ENCODE measurements at places on chromosomes 4 and X. TPM values are rescaled to one million over a fixed set of nuclear protein-coding genes. Genes with fewer than 3 reads are reported as not detected.

The MXRA5 gene
- polyA plus RNA-seq, result not detected

The KIAA0232 gene
- polyA plus RNA-seq, result 30.0 TPM

The HTN3 gene
- polyA plus RNA-seq, result not detected

The CT45A3 gene
- not detected for polyA plus RNA-seq

The SMIM10L2A gene
- 12.8 TPM for polyA plus RNA-seq

The TEX13C gene
- polyA plus RNA-seq, result 0.24 TPM

The BMPR1B gene
- 0.53 TPM for polyA plus RNA-seq
